AG20443 (cell line): ENCODE measurements at places on chromosomes 7 and 10.

- DNase-seq, result no peak
Observed at GRCh38 chr10:260819-261429, 125.7 kb downstream of the ZMYND11 start.

DNA sequence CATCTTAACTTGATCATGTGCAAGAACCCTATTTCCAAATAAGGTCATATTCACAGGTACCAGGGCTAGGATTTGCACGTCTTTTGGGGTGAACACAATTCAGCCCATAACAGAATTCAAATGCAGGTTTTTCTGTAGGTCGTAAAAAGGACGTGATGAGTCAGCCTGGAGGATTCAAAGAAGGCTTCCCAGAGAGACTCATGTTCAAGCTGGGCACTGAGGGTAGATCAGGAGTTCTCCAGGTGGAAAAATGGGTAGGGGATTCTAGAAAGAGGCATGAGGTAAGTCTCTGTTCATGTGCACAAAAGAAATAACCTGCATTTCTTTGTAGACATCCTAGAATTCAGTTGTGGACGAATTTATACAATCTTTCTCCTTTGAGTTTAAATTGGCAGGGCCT is 160.4 kb downstream of the RPS24 start:
- DNase-seq, result no peak

DNA sequence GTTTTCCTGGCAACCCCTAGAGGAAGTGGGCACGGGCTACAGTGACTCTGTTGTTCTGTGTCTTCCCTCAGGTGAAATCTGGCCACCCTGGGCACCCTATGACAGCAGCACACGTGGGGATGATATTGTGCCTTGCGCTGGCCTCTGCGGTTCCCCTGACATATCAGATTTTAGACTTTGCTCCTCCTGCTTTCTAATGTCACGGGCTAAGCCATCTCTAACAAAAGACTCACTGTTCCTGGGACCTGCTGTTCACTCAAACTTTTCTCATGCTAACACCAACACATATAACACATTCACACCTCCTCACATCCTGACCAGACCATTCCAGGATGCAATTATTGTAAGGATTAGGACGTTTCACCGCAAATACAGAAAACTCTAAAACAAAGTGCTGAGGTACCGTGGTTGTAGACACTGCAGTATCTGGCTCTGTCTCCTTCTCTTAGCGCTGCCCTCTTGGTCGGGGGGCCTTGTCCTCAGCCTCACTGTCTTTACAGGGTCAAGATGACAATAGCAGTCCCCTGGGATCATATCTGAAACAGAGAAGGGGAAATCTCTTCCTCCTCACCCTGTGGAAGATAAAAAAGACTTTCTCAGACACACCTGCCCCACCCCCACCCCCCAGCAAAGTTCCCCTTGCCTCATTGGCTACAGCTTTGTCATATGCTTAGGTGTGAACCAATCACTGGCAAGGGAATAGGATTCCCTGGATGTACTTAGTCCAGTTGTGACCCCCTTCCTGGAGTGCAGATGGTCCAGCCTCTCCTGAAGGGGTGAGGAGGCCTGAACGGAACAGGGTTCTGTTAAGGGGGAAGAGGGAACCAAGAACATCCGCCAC is 14.1 kb downstream of the CHN2 start:
- no peak for DNase-seq

- no peak for DNase-seq
Observed at GRCh38 chr10:69407621-69408301, 9.0 kb downstream of the TACR2 start.

GRCh38 chr10:35453855-35454532 is 117.7 kb downstream of the CCNY start:
- DNase-seq, result peak; percentile 66

DNA sequence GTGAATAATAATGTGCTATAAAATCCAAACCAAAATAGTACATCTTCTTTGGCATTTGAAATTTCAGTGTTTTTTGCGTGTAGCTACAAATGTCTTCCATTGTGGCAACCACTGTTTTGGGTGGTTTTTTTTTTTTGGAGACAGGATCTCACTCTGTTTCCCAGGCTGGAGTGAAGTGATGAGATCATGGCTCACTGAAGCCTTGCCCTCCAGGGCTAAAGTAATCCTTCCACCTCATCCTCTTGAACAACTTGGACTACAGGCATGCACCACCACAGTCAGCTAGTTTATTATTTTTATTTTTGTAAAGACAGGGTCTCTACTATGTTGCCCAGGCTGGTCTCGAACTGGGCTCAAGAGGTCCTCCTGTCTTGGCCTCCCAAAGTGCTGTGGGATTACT is 455.1 kb downstream of the AUTS2 start:
- DNase-seq, result no peak

GRCh38 chr7:31123726-31124125 is 71.6 kb downstream of the ADCYAP1R1 start:
- no peak for DNase-seq

GRCh38 chr7:132290021-132290420 is 286.2 kb downstream of the PLXNA4 start:
- DNase-seq, result no peak

GRCh38 chr10:128007971-128008370 is 101.1 kb downstream of the PTPRE start:
- no peak for DNase-seq

DNA sequence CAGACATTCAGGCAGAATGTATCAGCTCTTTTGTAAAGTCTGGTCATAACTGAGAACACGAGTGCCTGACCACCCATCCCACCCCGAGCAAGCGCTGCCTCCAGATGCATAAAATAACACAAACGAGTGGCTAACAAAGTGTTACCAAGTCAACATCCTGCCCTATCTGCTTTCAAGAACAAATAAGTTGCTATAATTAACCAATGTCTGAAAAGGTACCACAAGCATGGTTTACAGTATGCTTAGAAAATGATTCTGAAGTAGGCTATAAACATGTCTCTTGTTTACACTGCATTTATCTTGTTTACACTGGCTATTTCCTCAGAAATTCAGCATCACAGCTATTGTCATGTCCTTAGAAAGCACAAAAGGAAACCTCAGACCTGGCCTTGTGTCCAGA is 49.5 kb downstream of the PIK3AP1 start:
- no peak for DNase-seq

DNA sequence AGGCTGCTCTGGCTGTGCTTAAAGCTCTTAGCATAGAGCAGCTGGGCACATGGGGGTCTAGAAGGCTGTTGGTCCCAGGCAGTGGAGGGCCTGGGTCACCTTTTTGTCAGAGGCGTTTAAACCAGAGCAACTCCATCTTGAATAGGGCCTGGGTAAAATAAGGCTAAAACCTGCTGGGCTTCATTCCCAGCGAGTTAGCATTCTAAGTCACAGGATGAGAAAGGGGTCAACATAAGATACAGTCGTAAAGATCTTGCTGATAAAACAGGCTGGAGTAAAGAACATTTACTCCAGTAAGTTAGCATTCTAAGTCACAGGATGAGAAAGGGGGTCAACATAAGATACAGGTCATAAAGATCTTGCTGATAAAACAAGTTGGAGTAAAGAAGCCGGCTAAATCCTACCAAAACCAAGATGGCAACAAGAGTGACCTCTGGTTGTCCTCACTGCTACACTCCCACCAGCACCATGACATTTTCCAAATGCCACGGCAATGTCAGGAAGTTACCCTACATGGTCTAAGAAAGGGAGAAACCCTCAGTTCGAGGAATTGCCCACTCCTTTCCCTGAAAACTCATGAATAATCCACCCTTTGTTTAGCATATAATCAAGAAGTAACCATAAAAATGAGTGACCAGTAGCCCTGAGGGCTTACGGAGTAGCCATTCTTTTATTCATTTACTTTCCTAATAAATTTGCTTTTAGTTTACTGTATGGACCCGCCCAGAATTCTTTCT is 96.8 kb upstream of the PCBD1 start:
- no peak for DNase-seq

GRCh38 chr10:9342885-9343570 is 1288.5 kb downstream of the GATA3 start:
- peak; percentile 49 for DNase-seq

DNA sequence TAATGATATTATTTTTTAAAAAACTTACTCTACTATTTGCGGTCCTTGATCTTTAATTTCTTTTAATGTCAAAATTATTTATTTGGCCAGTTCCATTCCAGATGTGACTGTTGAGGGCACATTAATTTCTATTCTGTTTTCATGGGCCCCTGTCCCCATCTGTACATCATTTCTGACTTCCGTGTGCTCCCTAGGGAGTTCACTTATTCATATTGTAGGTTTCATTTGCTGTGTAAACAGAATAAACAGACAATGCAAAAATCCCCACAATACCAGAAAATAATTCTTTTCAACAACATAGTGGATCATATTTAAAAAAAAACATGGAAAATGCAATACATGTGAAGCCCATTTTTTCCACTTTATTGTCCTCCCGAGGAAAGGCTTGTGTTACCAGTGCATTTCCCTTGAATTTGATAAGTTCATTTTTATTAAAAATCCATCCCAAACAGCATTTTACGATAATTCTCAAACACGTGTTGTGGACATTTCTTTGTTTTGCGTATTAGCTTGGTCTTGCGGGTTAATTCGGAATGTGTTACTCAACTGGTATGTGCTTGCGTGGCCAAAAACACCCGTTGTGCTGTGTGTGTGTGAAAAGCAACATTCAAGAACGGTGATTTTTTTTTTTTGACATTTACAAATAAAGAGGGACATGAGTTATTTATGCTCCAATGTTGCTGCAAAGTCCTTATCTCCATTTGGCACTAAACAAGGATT is 138.4 kb downstream of the MGMT start:
- DNase-seq, result no peak

- DNase-seq, result peak; percentile 5
Observed at GRCh38 chr7:44972562-44972961, 6.3 kb downstream of the MYO1G start.

GRCh38 chr7:148630078-148630477 is 39.5 kb downstream of the C7orf33 start:
- no peak for DNase-seq

GRCh38 chr10:114208351-114208750 is 29.2 kb downstream of the TDRD1 start:
- DNase-seq, result no peak

DNA sequence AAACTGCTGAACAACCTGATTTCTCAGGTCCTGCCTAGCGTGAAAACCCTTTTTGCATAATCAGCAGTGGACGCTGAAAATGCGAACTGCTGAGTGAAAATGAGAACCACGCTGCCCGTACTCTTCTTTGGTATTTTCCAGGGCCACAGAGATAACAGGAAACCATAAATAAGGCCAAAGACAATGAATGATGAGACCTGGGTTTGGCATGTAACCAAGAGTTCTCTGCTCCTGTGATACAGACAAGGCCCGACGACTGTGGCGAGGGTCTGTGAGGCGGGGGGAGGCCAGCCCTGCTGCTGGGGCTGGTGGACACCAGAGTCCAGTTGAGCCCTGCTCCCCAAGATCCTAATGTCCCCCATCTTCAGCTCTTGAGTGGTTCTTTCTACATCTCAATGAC is 236.0 kb downstream of the WDR11 start:
- no peak for DNase-seq

DNA sequence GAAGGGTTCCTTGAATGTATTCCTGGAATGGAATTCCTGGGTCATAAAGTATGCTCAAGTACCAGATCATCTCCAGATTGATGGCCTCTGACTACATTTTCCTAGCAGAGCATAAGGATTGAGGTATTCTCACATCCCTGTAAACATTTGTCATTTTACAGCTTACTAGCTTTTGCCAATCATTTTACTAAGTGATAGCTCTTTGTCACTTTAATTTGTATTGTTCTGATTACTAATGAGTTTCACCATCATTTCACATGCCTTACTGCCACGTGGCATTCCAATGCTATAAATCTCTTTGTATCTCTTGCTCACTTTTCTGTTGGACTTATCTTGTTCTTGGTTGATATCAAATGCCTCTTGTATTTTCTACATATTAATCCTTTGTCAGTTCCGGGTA is 68.6 kb upstream of the CACNB2 start:
- no peak for DNase-seq

GRCh38 chr10:60235001-60235400 is 154.7 kb downstream of the ANK3 start:
- no peak for DNase-seq

- no peak for DNase-seq
Observed at GRCh38 chr10:132861116-132861691, 75.3 kb upstream of the NKX6-2 start.

DNA sequence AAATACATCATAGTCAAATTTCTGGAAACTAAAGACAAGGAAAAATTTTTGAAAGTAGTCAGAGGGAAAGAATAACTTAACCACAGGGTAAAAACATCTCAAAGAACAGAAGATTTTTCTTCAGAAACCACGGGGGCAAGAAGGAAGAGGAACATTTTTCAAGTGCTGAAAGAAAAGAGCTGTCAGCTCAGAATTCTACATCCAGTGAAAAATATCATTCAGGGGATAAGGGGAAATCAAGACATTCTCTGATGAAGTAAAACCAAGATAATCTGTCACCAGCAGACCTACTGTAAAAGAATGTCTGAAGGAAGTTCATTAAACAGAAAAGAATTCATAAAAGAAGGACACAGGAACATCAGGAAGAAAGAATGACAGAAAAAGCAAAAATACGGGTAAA is 111.2 kb upstream of the TMEM72 start:
- DNase-seq, result no peak

GRCh38 chr7:112226701-112227276 is 20.3 kb downstream of the ZNF277 start:
- no peak for DNase-seq

- DNase-seq, result no peak
Observed at GRCh38 chr7:50703654-50704053, 79.0 kb downstream of the GRB10 start.

- no peak for DNase-seq
Observed at GRCh38 chr7:44374007-44374763, 48.8 kb upstream of the CAMK2B start.

- DNase-seq, result no peak
Observed at GRCh38 chr10:22700489-22700888, 13.9 kb downstream of the PIP4K2A start.

GRCh38 chr7:77466450-77466849 is 50.3 kb upstream of the GSAP start:
- no peak for DNase-seq

DNA sequence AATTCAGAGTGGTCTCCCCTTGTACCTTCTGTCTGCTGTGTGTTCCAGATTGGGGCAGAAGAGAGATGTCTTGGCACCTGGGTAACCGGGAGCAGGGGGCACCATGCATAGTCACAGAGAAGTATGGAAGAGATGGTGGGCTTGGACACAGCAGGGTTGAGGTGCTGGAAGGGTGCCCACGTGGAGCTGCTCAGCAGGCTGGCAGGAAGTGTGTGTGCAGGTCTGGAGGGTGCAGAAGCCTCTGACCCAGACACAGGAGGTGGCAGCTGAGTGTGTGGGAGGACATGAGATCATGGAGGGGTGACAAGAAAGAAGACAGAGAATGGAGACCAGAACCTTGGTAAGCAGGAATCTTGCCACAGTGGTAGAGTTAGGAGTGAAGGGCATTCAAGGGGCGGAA is 42.3 kb upstream of the DUSP5 start:
- no peak for DNase-seq

GRCh38 chr10:101329341-101330032 is 24.5 kb upstream of the BTRC start:
- DNase-seq, result peak; percentile 7
